ENCODE measurements at places on chromosomes 11 and 22.

DNA sequence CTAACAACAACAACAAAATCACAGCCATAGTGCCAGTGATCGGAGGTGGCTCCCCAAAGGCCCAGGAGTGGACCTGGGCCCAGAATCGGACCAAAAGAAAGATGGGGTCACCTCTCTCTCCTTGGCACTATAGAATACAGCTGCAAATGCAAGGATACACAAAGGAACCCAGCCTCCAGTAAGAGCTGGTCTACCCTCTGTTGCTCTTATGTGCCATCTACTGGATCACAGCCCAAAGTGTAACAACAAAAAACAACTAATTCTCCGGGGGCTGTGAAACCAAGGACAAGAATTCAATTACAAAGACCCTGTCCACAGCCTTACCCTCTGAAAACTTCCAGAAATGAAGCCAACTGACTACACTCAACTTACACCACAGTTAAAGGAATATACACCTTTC, 21.6 kb downstream of the OR8G5 start:
- DNase-seq = no peak

DNA sequence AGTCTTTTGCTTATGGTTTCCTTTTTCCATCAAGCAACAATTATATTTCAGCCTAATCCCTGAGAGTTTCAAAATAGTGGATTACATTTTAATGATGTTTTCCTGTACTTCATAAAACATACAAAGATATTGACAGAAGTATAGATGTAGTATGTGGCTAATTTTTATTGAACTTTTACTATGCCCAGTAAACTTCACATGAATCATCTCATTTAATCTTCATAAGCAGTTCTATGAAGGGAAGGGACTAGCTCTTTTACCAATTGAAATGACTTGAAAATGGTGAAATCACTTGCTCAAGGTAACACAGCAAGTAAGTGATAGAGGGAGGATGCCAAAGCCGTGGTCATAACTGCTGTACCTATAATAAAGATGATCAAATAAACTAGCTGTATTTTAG, 27.5 kb downstream of the RTN3 start:
- DNase-seq = no peak

DNA sequence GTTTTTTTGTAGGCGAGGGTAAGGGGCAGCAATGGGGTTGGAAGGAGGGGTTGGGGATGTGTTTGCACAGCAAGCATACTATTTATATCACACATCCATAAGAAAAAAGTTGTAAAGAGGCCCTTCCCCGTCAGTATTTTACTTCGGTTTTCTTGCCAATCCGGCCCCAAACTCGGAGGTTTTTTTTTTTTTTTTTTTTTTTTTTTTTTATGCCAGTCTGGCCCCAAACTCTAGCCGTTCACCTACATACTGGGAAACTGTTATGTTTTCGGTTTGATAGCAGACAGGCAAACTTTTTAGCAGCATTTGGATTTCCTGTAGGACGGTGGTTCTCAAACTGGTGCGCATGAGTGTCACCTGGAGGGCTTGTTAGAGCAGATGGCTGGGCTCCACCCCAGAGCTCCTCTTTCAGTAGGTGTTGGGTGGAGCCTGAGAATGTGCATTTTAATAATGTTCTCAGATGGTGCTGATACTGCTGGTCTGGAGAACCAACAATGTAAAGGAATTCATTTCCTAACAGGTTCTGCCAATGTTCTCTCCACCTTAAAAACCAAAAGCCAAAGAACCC, 76.5 kb upstream of the ZBED5 start:
- no peak for DNase-seq

- no peak for DNase-seq
Measured at GRCh38 chr22:26983311-26983710, 325.9 kb downstream of the MIAT start.

DNA sequence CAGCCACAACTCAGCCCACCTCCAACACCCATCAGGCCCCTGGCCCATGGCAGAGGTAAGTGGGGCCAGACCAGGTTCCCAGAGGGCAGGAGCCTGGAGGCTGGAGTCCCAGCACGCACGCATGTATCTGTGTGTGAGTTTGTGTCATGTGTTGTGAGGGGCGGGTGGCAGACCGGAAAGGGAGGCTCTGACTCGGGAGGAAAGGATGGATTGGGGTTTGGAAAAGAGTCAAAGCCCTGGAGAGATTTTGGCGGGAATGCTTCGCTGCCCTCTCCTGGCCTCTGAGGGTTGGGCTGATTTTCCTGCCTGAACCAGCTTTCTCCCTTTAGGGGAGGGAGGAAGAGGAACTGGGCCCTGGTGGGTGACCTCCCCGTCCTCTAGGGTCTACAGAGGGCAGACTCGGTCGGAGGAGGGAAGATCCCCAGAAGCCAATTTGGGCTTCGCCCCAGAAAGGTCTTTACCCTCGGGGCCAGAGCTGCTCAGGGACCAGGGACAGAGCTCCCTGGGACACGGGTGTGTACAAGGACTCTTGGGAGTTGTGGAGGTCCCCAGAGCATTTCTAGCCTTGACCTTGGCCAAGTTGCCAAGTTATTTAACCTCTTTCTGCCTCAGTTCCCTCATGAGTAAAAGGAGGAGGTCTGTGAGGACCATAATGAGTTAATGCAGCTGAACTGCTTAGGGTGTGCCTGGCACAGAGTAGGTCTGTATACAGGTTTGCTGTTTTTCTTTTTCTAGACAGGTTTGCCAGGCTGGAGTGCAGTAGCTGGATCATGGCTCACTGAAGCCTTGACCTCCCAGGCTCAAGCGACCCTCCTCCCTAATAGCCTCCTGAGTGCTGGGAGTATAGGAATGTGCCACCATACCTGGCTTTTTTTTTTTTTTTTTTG, 6.9 kb downstream of the C11orf68 start:
- DNase-seq = no peak

DNA sequence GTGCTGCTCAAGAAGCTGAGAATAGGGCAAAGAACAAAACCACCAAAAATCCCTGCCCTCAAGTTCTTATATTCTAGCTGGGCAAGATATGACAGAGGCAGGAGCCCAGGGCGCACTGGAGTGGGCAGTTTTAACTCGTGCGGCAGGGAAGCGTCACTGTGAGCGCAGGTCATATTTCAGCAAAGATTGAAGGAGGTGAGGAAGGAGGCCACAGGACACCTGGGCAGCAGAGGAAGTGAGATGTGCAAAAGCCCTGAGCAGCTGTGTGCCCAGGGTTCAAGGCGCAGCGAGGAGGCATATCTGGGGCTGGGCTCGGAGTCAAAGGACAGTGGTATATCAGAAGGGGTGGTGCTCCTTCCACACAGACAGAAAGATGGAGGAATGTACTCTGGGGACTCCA, 13.5 kb downstream of the KCNC1 start:
- no peak for DNase-seq

- DNase-seq = no peak
Measured at GRCh38 chr11:118380571-118380970, 20.8 kb upstream of the ATP5MG start.
